ENCODE measurements at places on chromosomes 1 and 21.

GRCh38 chr1:243550276-243550675 lies 294.4 kb downstream of the SDCCAG8 start:
- no peak for DNase-seq

- DNase-seq = no peak
These were observed 85.4 kb upstream of the SLC25A33 start for GRCh38 chr1:9453779-9454418.

GRCh38 chr1:114079596-114080190 lies 74.0 kb downstream of the SYT6 start:
- no peak for DNase-seq

- no peak for DNase-seq
These were observed 2.9 kb upstream of the RCAN1 start for GRCh38 chr21:34617753-34618339.

GRCh38 chr1:204093421-204093717 lies 20.5 kb downstream of the SOX13 start:
- no peak for DNase-seq

DNA sequence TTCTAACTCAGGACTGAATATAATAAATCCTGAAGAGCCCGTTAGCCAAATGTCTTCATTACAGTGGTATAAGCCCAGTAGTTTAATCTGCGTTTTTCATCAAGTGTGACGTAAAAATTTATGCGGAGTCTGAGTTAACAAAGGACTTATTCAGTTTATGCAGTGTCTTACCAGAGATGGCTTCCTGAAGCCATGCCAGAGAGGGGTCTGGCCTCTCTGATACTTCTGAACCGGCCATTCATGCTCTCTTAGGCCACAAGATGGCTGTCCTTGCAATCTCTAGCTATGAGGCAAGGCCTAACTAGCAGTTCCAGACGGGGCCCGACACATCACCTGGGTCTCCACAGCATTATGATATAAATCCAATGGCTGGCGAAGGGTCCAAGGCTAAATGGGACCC lies 101.4 kb downstream of the TEX35 start:
- no peak for DNase-seq

DNA sequence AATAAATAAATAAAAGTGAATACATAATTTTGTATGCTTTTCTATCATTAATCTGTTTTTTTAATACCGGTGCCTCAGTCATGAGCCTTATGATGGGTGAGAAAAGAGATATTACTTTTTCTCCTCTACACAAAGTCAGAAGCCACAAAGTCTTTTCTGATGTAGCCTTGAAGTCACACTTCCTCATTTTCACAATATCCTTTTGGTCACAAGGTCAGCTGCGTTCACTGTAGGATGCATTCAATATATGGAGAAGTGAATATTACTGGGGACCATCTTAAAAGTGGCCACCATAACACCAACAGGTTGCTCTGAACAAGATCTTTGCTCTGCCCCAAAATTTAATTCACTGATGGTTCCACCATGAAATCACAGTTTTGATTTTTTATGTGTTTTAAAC lies 83.3 kb upstream of the TNR start:
- no peak for DNase-seq

GRCh38 chr21:45209046-45209445 lies 78.6 kb downstream of the POFUT2 start:
- no peak for DNase-seq

GRCh38 chr1:213989002-213989855 lies 1.5 kb downstream of the PROX1 start:
- peak; percentile 24 for DNase-seq

GRCh38 chr21:35641271-35642016 lies 418.9 kb downstream of the SETD4 start:
- DNase-seq = no peak

DNA sequence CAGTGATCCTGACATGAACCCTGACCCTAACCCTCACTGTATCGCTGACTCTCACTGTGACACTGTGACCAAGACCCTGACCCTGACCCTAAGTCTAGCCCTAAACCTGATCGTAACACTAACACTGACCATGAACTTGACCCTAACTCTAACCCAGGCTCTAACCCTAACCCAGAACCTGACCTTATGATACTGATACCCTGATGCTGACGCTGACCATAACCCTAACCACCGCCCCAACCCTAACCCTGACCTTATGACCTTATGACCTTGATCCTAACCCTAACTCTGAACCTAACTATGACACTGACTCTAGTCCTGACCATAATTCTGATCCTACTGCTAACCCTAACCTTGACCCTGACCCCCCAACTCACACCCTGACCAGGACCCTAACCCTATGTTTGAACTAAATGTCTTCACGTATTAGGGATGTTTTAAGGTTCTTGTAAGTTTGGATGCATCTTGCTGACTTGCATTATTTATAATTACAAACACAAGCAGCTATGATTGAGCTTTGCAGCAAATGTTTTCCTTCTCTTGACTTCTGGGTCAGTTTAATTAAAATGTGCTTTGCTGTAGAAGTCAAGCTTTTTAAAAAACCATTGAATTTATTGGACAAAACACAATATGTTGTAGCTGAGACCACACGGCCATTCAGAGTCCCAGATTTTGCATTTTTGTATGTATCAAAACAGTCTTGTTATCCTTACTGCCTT lies 23.9 kb upstream of the PRSS38 start:
- peak; percentile 5 for DNase-seq

DNA sequence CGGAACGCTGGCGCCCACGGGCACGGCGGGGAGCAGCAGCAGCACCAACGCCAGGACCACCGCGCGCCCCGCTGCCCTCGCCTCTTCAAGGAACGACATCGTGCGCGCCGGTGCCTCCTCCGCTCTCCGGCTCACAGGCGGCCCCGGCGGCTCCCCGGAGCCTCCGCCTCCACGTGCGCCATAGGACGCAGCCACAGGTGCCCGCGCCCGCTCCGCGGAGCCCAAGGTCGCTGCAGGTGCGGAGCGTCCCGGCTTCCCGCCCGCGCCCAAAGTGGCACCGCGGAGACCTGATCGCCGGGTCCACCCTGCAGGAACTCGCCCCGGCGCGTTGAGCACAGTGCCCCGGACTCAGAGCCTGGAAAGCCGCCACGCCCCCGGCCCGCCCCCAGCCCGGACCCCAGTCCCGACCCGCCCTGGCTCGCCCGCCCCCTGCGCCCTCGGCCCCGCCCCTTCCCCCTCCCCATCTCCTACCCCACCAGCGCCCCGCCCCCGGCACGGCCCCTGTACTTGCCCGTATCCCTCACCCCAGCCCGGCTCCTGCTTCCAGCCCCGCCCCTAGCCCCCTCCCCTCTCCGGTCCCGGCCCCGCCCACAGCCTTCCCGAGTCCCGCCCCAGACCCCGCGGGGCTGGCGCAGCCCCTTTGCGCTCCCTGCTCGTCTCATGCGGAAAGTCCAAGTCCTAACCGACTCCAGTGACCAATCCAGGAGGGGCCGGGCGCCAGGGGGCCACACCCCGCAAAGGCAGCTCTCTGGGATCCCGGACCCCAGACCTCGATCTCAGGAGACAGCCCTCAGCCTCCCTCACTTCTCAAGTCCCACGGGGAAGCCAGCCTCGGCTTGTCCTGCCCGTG lies at the start of gene MEGF6:
MEGF6 (minus strand) TSS at position 339 of the 850 bp plus-strand sequence; CDS start at position 99, 240 bp downstream.
- DNase-seq = peak; percentile 40

GRCh38 chr21:29433366-29434059 lies 134.8 kb downstream of the BACH1 start:
- no peak for DNase-seq

DNA sequence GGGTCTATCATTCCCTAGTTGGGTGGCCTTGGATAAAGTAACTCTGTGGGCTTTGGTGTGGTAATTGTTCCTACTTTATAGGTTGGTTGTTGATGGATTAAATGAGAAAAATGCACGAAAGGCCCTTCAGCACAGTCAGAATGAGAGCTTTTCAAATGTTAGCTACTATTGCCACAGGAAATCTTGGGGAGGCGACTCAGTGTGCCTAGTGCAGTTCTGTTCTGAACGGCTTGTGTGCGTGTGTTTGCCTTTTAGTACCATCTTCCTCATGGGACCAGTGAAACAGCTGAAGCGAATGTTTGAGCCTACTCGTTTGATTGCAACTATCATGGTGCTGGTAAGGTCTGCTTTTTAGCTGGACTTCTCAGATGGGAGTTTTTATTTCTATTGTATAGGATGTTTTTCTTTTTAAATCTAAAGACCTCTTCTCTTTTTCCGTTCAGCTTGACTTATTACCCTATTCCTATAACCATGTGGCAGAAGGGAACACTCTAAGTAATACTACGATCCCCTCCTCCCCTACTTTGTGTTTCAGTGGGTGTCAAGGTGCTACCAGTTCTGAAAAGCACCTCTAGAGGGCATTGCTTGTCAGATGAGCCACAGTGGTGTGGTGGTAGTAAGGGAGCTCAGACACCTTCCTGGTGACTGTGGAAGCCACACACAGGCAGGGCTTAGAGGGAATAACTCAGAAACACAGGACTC lies 9.2 kb downstream of the SFT2D2 start:
- peak; percentile 41 for DNase-seq

- DNase-seq = no peak
These were observed 96.3 kb upstream of the UBE2U start for GRCh38 chr1:64107118-64107519.

DNA sequence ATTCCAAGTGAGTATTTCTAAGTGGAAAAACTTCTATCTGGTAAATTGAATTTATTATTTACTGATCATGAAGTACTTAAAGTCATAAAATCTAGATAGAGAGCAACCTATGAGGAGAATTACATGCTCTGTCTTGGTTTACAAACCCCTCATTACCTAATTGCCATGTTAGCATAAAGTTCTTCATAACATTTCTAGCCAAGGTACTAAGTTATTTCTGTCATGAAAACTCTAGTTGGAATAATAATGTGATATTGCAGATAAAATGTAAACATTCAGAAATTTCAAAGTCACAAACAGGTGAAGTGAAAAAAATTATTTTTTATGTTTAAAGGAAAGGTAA lies 228.6 kb downstream of the TTLL7 start:
- DNase-seq = no peak

DNA sequence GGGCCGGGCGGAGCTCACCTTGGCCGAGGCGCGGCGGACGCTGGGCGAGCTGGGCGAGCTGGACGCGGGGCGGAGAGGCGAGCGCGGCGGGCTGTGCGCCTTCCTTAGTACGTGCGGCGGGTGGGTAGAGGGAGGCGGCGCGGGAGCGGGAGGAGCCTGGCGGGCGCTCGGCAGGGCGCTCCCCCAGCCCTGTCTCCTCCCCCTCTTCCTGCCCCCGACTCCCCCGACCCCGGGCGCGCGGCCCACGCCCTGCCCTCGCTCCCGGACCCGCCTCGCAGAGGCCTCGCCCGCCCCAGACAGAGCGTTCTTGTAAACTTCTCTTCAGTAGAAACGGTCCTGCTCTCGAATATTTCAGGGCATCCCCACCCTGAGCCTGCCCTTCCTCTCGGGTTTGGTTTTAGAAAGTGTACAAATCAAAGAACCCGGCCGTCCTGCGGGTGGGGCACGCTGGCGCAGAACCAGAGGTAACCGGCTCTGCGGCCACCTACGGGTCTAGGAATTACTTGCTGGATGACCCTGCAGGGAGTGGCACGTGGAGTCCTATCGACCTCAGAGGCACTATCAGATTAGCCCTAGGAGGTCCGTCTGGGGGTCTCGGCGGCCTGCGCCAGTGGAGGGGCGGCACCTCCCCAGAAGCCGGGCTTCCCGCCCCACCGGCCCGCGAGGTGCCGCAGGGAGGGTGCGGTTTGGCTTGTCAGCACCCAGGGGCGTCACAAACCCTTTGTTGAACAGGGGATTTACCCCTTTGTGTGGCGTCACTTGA lies at the start of gene S100A10:
S100A10 (minus strand) TSS at position 126 of the 763 bp plus-strand sequence. CDS start 7,629 bp downstream, outside the sequence.
- DNase-seq = peak; percentile 78

Data from B cell (primary cell).